ENCODE measurements at places on chromosomes 3 and 15.

- H3K36me3 ChIP-seq: no peaks in the 10 kb centered on the region
- no peak for DNase-seq
- no peaks in the 10 kb centered on the region for H3K4me1 ChIP-seq
- no peak overlapping the region for H3K4me3 ChIP-seq
- H3K27me3 ChIP-seq: no peaks in the 10 kb centered on the region
Measured at GRCh38 chr3:184756151-184757021, 44.5 kb upstream of the MAGEF1 start.

- no peaks in the 10 kb centered on the region for H3K36me3 ChIP-seq
- no peaks in the 10 kb centered on the region for H3K27me3 ChIP-seq
- DNase-seq: no peak
- H3K27ac ChIP-seq: peak overlapping the region; percentile 75
Measured at GRCh38 chr3:146091397-146091796, 69.6 kb downstream of the PLOD2 start.

- no peak for DNase-seq
- no peak overlapping the region for H3K4me3 ChIP-seq
- H3K27ac ChIP-seq: no peak overlapping the region
- H3K27me3 ChIP-seq: no peaks in the 10 kb centered on the region
Measured at GRCh38 chr15:93055211-93055610, 33.8 kb downstream of the RGMA start.

GRCh38 chr15:67341539-67341938 lies 87.0 kb downstream of the IQCH start:
- no peak overlapping the region for H3K27ac ChIP-seq
- peaks cover 10% of the 10 kb centered on the region for H3K4me1 ChIP-seq
- no peak for DNase-seq
- H3K4me3 ChIP-seq: no peak overlapping the region

DNA sequence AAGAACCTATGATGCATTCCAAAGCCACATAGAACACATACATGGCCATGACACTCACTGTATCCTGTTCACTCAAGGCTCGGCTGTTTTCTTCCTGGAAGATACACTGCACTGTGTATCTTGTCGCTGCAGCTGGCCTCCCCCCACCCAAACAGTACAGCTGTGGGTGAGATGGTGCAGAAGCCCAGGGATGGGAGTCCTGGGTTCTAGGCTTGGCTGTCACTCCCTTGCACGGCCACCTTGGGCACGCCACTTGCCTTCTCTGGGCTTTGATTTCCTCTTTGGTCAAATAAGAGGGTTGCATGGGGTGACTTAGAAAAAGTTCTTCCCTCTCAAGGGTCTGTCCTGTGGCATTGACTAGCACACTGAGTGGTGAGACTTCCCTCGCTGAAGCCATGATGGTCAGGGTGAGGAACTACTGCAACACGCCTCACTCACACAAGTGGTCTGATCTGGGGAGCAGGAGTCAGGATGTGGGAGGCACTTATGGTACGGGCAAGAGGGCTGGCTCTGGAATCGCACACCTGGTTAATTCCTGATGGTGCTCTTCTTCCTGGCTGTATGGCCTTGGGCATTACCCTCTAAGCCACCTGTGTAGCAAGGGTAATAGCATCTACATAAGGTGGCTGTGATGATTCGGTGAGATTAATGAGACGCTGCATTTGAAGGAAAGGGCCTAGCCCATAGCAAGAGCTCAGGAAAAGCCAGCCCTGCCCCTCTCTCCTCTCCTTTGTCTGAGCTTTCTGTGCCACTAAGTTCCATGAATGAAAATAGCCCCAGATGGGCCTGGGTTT lies 44.0 kb downstream of the ANP32A start:
- DNase-seq: no peak
- no peak overlapping the region for H3K27ac ChIP-seq
- no peaks in the 10 kb centered on the region for H3K27me3 ChIP-seq
- H3K4me1 ChIP-seq: no peaks in the 10 kb centered on the region

GRCh38 chr15:52680761-52681160 lies 1.6 kb upstream of the ATOSA start:
- H3K4me3 ChIP-seq: no peak overlapping the region
- no peaks in the 10 kb centered on the region for H3K27me3 ChIP-seq
- no peaks in the 10 kb centered on the region for H3K4me1 ChIP-seq

DNA sequence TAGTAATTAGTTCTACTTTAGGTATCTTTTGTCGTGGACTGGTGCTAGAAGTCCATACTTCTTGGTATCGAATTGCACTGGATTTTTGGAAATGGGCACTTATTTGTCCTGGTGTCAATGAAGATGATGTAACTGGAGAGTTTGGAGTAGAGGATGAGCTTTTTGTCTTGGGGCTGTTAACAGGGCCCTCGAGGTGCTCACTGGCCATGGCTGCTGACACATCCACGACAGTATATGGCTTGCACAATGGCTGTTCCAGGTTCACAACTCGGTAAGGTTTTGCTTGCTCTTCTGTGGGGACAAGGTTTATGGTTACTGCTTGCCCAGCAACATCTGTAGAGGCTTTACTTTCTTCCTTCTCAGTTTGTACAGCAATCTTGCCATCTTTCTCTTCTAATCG lies 109.4 kb upstream of the TSPAN3 start:
- H3K27ac ChIP-seq: no peak overlapping the region
- H3K4me1 ChIP-seq: no peaks in the 10 kb centered on the region
- no peak for DNase-seq
- no peaks in the 10 kb centered on the region for H3K27me3 ChIP-seq
- H3K36me3 ChIP-seq: no peaks in the 10 kb centered on the region

GRCh38 chr15:34953851-34954250 lies 15.7 kb downstream of the AQR start:
- no peak overlapping the region for H3K4me3 ChIP-seq
- no peaks in the 10 kb centered on the region for H3K27me3 ChIP-seq
- DNase-seq: no peak

DNA sequence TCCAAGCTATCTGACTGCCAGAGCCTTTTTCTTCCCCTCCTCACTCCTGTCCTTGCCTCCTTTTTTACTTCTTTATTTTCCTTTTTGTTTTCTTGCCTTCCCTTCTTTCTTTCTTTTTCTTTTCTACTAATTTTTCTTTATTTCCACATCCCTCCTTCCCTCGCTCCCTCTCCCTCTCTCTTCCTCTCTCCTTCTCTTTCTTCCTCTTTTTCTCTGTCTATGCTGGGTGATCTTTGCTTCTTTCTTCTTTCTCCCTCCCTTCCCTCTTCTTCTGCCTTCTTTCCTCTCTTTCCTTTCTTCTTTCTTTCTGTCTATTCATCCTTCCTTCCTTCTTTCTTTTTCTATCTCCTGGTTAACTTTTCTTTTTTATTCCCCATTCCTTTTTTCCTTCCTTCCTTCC lies 564.8 kb downstream of the NSUN3 start:
- no peak overlapping the region for H3K27ac ChIP-seq
- no peaks in the 10 kb centered on the region for H3K4me1 ChIP-seq
- H3K36me3 ChIP-seq: no peaks in the 10 kb centered on the region
- H3K4me3 ChIP-seq: no peak overlapping the region
- DNase-seq: no peak

DNA sequence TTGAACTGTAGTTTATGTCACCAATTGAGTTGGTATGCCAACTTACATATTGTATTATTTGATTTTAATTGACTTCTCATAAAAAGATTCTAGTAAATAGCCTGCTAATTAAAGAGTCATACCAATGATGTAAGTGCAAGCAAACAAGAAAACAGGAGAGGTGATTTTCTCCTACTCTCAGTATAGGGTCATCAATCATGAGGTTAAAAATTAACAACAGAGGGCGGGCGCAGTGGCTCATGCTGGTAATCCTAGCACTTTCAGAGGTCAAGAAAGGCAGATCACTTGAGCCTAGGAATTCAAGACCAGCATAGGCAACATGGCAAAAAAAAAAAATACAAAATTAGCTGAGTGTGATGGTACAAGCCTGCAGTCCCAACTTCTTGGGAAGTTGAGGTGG lies 108.7 kb downstream of the MYO9A start:
- H3K27me3 ChIP-seq: no peaks in the 10 kb centered on the region
- no peaks in the 10 kb centered on the region for H3K4me1 ChIP-seq
- no peak overlapping the region for H3K27ac ChIP-seq

DNA sequence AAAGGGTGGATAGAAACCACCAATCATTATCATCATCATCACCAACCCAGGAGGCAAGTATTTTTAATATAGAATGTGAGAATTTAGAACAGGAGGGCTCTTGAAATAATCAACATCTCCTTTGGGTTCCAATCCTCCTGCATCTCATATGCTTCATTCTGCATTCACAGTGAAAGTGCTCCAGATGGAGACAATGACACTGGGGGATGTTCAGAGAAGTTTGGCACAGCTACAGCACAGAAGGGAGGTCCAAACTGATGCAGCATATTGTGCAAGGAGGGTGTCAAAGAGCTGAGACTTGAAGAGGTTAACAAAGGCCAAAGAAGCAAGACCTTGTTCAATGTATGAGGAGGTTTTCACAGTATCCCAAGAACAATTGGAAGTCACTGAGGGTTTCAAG lies 767.1 kb downstream of the NTRK3 start:
- DNase-seq: no peak
- H3K4me1 ChIP-seq: no peaks in the 10 kb centered on the region
- H3K27me3 ChIP-seq: no peaks in the 10 kb centered on the region
- H3K4me3 ChIP-seq: no peak overlapping the region

DNA sequence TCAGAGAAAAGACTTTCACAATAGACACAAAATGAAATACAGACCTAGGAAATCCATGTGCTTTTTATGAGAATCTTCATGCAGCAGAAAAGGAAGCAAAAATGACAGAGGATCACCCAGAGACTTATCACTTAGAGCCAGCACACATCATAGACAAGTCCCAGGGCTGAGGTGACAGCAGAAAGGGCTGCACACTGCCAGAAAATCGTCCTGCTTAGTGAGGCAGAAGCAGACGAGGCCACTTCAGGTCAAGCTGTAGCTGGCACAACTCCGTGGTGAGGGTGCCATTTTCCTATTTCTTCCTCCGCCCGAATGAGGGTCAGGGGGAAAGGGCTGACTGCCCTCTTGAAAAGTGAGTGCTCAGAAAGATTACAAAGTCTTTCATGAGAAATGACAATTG lies 95.9 kb upstream of the TNIK start:
- H3K36me3 ChIP-seq: no peaks in the 10 kb centered on the region
- H3K4me3 ChIP-seq: no peak overlapping the region
- H3K27ac ChIP-seq: no peak overlapping the region
- H3K27me3 ChIP-seq: no peaks in the 10 kb centered on the region
- no peak for DNase-seq
- H3K4me1 ChIP-seq: no peaks in the 10 kb centered on the region

GRCh38 chr3:120304616-120305015 lies 19.6 kb upstream of the GPR156 start:
- peaks cover 6% of the 10 kb centered on the region for H3K4me1 ChIP-seq
- H3K27ac ChIP-seq: no peak overlapping the region
- no peak overlapping the region for H3K4me3 ChIP-seq
- DNase-seq: no peak
- H3K36me3 ChIP-seq: no peaks in the 10 kb centered on the region

DNA sequence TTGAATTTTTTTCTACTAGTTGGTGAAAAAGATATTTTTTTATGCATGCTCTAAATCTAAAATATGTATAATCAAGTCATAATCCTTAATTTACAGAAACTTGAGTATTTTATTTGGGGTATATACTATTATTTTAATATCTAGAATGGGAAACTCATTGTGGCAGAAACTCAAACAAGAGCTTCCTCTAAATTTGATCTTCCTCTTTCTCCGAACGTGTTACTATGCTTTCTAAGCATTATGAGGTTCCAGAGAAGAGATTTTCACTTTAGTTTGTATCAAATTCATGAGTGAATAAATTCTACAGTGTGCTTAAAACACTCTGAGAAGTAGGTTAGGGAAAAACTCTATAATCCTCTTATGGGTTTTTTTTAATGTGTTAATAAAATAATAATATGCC lies 173.1 kb downstream of the POTEB3 start:
- no peak for DNase-seq
- H3K27me3 ChIP-seq: no peaks in the 10 kb centered on the region
- H3K4me1 ChIP-seq: no peaks in the 10 kb centered on the region
- H3K36me3 ChIP-seq: no peaks in the 10 kb centered on the region

- no peaks in the 10 kb centered on the region for H3K27me3 ChIP-seq
- H3K4me1 ChIP-seq: no peaks in the 10 kb centered on the region
- H3K36me3 ChIP-seq: no peaks in the 10 kb centered on the region
Measured at GRCh38 chr3:29771602-29772001, 490.7 kb downstream of the RBMS3 start.

DNA sequence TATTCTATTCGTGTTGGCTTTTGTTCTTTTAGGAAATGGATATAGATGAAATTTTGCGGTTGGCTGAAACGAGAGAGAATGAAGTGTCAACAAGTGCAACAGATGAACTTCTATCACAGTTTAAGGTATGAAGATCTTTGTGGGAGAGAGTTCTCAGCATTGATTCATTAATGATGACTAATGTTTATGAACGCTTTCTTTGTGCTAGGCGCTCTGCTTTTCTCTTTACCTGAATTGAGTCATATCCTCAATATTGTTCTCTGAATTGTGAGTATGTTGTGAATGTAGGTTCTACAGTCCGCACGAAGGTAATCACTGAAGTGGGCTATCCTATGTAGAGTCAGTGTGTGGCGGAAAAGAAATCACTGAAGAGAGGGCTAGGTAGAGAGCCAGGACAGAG lies 81.2 kb downstream of the CHD2 start:
- H3K4me3 ChIP-seq: no peak overlapping the region
- no peak for DNase-seq
- no peaks in the 10 kb centered on the region for H3K27me3 ChIP-seq
- no peak overlapping the region for H3K27ac ChIP-seq
- no peaks in the 10 kb centered on the region for H3K4me1 ChIP-seq
- H3K36me3 ChIP-seq: peaks cover 87% of the 10 kb centered on the region

- no peaks in the 10 kb centered on the region for H3K27me3 ChIP-seq
- H3K4me1 ChIP-seq: no peaks in the 10 kb centered on the region
- no peak overlapping the region for H3K4me3 ChIP-seq
- no peak for DNase-seq
- H3K36me3 ChIP-seq: no peaks in the 10 kb centered on the region
- no peak overlapping the region for H3K27ac ChIP-seq
Measured at GRCh38 chr3:151553888-151554287, 93.0 kb upstream of the IGSF10 start.

GRCh38 chr3:50550079-50550736 lies 17.3 kb downstream of the C3orf18 start:
- DNase-seq: no peak
- no peaks in the 10 kb centered on the region for H3K27me3 ChIP-seq
- H3K4me1 ChIP-seq: no peaks in the 10 kb centered on the region
- no peaks in the 10 kb centered on the region for H3K36me3 ChIP-seq
- H3K27ac ChIP-seq: no peak overlapping the region

GRCh38 chr3:169118666-169119370 lies 544.7 kb downstream of the MECOM start:
- H3K36me3 ChIP-seq: no peaks in the 10 kb centered on the region
- no peaks in the 10 kb centered on the region for H3K27me3 ChIP-seq
- H3K4me3 ChIP-seq: no peak overlapping the region
- no peak for DNase-seq
- no peak overlapping the region for H3K27ac ChIP-seq
